ENCODE measurements at places on chromosomes 1 and 21.
A peak's percentile ranks its signal among the peaks of the same experiment; 100 is the strongest.

GRCh38 chr1:204080163-204080903, 7.4 kb downstream of the SOX13 start:
- peak; percentile 73 for DNase-seq

GRCh38 chr1:1783320-1783719, 5.0 kb upstream of the NADK start:
- no peak for DNase-seq

- no peak for DNase-seq
Measured at GRCh38 chr1:43506233-43506632, 24.4 kb upstream of the PTPRF start.

GRCh38 chr1:221241157-221241556, 361.9 kb downstream of the HLX start:
- no peak for DNase-seq

DNA sequence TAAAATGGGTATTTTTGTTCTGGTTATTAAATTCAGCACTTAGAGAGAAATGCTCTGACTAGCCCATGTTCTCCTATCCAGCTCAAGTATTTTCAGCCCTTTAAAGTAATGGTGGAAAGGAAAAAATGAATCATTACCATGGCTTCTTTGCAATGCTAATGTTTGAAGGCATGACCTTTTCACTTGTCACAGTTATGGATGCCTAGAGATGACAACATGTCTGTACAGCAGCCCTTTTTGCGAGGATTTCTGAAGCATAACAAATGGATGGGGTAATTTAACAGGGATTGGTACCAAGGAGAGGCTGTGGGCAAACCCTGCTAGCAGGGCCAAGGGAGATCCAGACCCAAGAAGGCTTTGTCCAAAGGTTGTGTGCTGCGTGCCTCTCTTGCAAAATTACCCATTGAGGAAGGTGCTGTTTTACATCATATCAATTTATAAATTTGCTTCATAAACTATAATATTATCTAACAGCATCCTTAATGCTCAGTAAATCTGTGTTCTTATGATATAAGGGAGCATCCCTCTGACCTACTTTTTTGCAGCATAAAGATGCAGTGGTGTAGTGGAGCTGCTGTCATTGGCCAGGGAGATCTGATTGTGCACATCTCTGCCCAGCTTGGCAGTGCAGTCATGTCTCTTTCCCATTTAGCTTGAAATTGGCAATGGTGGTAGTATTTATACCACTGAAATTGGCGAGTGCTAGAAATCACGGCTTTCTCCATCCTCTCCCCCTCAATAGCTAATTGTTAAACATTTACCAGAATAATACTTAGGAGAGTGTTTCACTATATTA, 327.1 kb downstream of the PCP4 start:
- DNase-seq: no peak

- no peak for DNase-seq
Measured at GRCh38 chr1:54395281-54395934, 10.8 kb downstream of the SSBP3 start.

DNA sequence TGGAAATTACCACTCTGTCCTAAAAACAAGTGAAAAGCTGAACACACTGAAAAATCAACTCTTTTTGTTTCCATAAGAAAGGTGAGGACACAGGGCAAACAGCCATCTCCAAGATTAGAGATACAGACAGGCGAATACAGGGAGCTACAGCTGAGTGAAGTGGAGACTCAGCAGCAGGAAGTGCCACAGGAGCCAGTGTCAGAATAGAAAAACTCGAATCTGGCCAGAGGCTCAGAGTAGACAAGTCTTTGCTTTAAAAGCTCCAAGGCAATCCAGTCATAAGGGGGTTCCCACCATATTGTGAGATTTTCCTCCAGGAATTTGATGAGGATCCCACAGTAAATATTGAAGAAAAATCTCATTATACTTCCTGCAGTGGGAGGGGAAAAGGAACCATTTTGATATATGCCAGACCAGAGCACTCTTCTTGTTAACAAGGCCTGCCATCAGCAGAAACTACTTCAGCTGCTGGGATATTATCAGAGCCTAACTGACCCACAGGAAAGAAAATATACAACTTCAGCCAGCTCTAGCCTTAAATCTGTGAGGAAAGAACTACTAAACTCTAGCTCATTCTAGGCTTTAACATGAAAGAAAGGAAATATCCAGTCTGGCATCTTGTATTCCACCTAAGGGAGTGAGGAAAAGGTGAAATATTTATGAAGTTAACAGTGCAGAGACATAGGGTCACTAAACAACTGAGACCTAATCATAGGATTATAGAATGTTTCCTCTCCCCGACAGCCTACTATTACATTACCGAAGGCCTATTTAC, 256.2 kb upstream of the OLFM3 start:
- no peak for DNase-seq

DNA sequence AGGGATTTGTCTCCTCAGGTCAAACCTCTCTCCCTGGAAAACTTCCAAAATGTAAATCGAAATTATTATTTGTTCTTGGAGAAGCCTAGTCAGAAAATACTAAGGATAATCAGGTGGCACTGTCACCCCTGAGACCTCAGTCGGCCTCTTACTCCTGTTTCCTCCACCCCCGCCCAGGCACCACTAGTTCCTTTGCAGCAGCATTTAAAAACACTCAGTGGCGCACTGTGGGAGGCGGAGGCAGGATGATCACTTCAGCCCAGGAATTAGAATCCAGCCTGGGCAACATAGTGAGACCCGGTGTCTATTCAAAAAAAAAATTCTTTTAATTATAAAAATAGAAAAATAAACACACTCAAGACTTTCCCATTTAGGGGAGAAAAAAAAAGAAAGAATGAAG, 18.0 kb upstream of the IFNAR2 start:
- DNase-seq: no peak

GRCh38 chr1:48219803-48220202, 2.7 kb upstream of the SLC5A9 start:
- DNase-seq: no peak

DNA sequence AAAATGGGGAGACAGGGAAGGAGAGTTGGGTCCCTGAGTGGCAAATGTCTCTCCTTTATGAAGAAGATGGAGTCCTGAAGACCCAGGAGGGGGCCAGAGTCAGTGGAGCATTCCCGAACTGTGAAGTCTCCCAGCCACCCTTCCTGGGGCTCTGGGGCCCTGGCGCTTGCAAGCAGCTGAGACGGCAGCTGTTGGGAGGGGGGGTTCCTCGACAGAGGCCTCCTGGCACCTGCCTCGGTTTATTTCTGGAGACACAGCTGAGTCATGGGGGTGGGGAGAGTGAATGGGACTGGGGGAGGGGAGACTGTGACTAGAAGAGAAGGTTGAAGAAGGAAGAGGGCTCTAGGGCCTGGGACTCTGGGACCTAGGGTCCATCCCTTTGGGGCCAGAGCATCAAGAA, 14.0 kb downstream of the NES start:
- no peak for DNase-seq

All from right kidney (tissue), 9 donors.